ENCODE measurements at places on chromosomes 13 and 19.

DNA sequence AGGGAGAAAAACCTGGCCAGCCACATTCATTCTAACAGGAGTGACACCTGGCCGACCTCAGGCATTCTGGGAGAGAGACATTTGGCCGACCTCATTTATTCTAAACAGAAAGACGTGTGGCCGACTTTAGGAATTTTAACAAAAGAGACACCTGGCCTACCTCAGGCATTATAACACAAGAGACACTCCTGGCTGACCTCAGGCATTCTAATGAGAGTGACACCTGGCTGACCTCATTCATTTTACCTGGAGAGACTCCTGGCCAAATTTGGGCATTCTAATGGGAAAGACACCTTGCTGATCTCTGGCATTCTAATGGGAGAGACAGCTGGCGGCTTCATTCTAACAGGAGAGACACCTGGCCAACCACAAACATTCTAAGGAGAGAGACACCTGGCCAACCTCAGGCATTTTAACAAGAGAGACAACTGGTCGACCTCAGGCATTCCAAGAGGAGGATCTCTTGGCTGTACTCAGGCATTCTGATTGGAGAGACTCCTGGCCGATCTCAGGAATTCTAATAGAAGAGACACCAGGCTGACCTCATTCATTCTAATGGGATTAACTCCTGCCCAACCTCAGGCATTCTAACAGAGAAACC is 1353.9 kb downstream of the UQCRFS1 start:
- DNase-seq: no peak

DNA sequence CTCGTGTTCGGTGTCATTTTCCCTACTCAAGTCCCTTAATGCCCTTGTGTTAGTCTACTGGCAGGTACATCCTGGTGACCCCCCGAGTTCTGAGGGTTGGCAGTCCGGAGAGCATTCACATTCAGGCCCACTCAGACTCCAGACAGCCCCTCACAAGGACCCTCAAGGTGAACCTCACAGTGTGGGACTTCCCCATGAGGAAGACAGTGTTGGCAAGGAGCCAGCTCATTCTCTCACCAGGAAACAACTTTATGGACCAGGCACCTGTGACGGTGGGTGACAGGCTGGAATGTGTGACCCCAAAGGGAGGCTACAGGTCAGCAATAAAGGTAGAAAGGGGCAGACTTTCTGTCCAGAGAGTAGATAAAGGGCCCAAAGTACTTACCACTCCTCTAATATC is 24.5 kb downstream of the RDH8 start:
- DNase-seq: no peak

GRCh38 chr19:34230820-34231219 is 23.5 kb upstream of the GARRE1 start:
- DNase-seq: no peak

GRCh38 chr19:21052902-21053301 is 29.1 kb upstream of the ZNF714 start:
- DNase-seq: no peak

DNA sequence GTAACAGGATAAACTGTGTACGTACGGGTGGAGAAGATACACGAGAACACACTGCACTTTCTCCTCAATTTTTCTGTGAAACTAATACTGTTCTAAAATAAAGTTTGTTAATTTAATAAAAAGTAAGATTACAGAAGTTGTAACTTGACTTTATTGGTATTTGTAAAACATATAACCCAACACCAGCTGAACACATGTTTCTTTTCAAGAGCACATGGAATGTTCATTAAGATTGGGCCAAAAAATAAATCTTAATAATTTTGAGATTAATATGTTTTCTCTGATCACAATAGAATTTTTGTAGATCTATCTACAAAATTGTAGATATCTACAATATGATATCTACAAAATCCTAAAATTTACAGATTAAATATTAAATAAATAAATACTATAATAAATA is 55.1 kb upstream of the ZNF599 start:
- no peak for DNase-seq

- no peak for DNase-seq
These were observed 1.3 kb upstream of the CNOT3 start for GRCh38 chr19:54136086-54136863.

DNA sequence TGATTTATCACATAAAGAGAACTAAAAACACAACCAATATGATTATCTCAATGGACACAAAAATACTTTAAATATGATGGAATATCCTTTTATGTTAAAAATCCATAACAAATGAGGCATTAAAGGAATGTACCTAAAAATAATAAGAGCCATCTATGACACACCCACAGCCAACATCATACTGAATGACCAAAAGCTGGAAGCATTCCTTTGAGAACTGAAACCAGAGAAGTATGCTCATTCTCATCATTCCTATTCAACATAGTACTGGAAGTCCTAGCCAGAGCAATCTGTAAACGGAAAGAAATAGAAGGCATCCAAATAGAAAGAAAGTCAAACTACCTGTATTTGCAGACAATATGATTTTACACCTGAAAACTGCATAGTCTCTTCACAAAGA is 671.0 kb downstream of the SLITRK1 start:
- DNase-seq: no peak

DNA sequence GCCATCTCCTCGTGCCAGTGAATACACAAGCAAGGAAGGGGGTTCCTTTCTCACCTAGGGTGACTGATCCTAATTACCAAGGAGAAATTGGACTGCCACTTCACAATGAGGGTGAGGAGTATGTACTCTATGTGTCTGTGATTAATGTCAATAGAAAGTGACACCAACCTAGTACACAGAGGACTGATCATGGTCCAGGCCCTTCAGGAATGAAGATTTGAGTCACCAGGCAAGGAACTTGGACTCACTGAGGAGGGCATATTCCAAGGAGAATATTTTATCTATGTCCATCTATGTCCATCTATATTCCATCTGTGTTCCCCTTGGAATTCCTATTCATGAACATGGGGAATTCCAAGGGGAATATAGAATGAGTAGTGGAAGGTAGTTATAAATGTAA is 9.2 kb upstream of the ALOX5AP start:
- DNase-seq: no peak

- DNase-seq: peak; percentile 32
These were observed 29.8 kb downstream of the DGKH start for GRCh38 chr13:42078128-42078808.

- DNase-seq: no peak
These were observed 15.8 kb downstream of the MRPS31 start for GRCh38 chr13:40755082-40755700.

- DNase-seq: no peak
These were observed 698 bp downstream of the KANK2 start for GRCh38 chr19:11196406-11197287.

GRCh38 chr13:66994517-66995202 is 235.5 kb downstream of the PCDH9 start:
- no peak for DNase-seq

- no peak for DNase-seq
These were observed 112.5 kb downstream of the SOX1 start for GRCh38 chr13:112179421-112179820.

DNA sequence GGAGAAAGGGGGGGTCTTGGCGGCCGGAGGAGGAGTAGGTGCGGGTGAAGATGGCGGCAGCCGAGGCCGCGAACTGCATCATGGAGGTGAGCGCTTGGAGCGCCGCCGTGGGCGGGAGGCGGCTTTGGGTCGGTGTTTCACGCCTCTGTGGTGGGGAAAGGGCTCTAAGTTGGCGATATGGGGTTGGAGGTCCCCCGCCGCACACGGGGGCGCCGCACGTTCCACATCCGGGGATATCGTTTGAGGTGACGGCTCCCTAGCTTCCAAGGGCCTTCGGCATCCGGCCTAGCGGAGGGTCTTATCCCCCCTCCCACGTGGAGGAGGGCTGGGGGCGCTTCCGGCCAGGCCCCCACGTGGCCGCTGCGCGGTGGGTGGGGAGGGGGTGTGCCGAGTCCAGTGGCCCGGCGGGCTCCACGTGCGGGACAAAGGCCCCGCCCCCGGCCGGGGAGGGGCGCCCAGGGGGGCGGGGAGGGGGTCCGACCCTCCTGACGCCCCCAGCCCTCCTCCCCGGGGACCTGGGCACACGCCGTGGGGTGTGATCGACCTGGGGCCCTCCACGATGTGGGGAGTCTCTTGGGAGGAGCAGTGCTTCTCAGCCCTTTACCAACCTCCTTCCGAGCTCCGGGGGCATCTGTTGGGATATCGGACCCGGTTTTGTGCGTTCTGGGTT is at the start of gene PRMT1:
PRMT1 (plus strand) TSS at position 41 of the 670 bp plus-strand sequence; CDS start at position 51, 10 bp downstream.
- peak; percentile 72 for DNase-seq

DNA sequence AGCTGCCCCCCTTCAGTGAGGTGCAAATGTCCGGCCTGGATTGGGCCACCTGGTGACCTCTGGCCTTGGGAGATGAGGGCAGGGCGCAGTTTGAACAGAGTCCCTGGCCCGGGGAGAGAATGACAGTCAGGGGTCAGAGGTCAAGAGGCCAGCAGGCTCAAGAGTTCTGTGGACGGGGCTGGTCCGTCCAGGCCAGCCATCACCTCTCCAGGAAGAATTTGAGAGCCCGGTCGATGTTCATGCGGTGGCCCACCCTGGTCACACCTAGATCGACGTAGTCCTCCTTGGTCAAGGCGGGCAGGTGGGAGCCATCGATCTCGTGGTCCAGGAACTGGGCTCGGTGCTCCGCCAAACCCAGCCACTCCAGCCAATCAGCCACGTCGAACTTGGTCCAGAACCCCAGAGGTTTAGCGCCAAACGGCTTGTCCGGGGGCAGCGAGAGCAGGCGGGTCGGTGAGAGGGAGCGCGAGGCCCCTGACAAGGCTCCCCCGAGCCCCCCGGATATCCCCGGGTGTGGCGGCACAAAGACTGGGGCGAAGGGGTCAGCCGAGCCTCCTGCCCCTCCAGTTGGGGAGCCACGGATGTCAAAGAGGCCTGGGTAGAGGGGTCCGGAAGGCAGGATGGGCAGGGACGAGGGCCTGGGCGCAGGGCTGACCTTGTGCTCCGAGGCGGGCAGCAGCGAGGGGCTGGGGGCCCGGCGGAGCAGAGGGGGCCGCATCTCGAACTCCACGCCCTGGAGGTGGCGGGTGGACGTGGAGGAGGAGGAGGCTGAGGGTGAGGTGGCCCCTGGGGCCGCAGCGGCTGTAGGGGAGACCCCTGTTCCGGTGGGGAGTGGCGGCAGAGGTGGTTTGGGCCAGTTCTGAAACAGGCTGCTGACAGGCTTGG is 12.8 kb downstream of the C19orf81 start:
- no peak for DNase-seq

DNA sequence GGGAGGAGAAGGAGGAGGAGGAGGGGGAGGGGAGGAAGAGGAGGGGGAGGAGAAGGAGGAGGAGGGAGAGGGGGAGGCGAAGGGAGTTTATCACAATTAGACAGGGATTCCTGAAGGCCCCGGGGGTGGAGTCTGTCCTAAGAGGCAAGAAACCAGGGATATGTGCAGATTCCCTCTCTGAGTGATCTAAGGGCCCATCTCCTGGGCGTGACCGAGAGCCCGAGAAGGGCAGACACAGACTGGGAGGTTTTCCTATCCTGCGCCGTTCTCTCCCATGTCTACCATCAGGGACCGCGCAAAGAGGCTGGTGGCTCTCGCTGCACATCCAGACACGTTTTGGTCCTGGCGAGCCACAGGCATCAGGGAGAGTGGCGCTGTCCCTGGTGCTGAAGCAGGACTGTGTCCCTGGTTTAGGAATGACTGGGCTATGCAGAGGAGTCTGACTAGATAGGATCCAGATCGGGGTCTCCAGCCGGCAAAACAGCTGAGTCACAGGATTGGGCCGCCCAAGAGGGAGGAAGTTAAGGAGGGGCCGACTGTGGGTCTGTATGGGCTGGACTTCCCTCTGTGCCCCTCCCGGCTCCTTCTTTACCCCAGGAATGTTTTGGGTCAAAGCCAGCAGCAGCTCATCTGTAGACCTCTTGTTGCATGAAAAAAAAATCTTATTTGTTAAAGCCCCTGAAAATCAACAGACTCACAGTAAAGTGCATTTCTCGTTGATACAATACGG is 17.9 kb upstream of the ZNF175 start:
- no peak for DNase-seq

All from skin of body (tissue), 3 donors.